ENCODE measurements at places on chromosomes 4 and X.
A peak's percentile ranks its signal among the peaks of the same experiment; 100 is the strongest.

- DNase-seq, result no peak
Observed at GRCh38 chrX:153688506-153688905, 780 bp downstream of the SLC6A8 start.

DNA sequence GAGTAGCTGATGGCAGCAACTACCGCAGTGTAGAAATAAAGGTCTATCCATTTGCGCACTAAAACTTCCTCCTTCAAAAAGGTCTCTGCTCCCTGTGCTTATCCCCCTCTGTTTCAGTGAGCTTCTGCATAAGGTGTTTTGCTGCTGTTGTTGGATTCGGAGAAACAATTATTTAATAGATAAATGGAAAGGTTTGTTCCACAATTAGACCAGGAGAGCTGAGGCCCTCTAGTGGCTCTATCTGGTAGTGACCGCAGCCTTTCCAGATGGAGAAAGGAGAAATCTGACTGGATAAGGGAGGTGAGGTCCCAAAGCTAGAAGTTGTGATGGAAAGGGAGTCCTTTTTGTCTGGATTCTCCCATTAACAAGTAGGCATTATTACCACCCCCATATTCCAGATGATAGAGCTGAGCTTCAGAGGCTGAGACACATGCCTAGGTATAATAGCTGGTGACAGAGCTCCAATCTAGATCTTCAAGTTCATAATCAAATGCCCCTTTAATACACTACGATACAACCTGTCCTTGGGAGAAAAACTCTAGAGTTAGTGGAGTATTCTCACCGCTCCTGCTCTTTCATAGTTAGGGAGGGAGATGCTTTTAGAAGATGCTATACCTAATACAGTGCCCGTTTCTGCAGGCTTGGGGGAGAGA is 5.1 kb upstream of the GABRQ start:
- no peak for DNase-seq

- DNase-seq, result no peak
Observed at GRCh38 chrX:41240509-41240908, 93.5 kb upstream of the DDX3X start.

GRCh38 chr4:154779362-154779947 is 1.6 kb upstream of the RBM46 start:
- peak; percentile 15 for DNase-seq

DNA sequence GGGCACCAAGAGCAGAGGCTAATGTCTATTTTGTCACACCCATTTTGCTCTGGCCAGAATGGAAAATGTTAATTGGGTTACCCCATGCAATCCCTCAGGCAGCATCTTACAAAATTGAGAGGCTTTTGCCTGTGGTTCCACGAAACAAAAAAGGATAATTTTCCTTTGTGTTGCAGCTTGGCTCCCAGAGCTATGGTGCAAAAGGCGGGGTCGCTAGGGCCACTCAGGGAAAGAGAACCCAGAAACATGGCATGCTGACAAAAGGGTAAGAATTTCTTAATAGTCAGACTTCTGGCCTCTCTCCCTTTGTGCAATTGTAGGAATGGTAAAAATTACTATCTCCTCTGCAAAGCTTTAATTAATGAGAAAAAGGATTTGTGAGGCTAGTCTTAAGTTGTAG is 119.6 kb upstream of the BANK1 start:
- DNase-seq, result no peak

- DNase-seq, result no peak
Observed at GRCh38 chrX:52271206-52271605, 86.5 kb downstream of the MAGED4 start.

GRCh38 chr4:8916351-8916885 is 44.8 kb upstream of the HMX1 start:
- no peak for DNase-seq

DNA sequence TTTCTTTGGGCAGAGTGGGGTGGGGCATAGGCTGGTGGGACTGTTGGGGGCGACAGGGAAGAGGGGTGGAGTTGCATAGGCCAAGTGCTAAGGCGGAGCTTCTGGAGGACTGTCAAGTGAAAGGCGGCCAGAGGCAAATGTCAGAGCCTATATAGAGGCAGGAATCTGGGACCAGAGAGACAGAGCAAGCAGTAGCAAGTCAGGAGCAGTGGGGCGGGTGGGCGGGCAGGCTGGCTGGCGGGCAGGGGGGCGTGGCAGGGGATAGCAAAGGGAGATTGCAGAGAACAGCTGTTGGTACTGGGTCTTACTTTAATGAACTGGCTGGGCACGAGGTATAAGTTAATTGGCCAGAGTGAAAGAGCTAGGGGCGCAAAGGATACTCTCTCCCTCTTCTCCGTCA is 89.8 kb downstream of the RTL9 start:
- DNase-seq, result no peak

DNA sequence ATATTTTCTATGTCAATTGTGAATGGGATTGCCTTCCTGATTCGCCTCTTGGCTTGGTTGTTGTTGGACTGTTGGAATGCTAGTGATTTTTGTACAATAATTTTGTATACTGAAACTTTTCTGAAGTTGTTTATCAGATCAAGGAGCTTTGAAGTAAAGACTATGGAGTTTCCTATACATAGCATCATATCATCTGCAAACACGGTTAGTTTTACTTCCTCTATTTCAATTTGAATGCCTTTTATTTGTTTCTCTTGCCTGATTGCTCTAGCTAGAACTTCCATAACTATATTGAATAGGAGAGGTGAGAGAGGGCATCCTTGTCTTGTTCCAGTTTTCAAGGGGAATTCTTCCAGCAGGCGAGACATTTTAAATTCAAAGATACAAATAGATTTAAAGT is 226.5 kb downstream of the FBXO8 start:
- DNase-seq, result no peak

- no peak for DNase-seq
Observed at GRCh38 chr4:1669850-1670249, 14.3 kb downstream of the FAM53A start.

- no peak for DNase-seq
Observed at GRCh38 chrX:31318866-31319265, 247.0 kb upstream of the FTHL17 start.

- no peak for DNase-seq
Observed at GRCh38 chr4:151766691-151767090, 5.9 kb upstream of the GATB start.

DNA sequence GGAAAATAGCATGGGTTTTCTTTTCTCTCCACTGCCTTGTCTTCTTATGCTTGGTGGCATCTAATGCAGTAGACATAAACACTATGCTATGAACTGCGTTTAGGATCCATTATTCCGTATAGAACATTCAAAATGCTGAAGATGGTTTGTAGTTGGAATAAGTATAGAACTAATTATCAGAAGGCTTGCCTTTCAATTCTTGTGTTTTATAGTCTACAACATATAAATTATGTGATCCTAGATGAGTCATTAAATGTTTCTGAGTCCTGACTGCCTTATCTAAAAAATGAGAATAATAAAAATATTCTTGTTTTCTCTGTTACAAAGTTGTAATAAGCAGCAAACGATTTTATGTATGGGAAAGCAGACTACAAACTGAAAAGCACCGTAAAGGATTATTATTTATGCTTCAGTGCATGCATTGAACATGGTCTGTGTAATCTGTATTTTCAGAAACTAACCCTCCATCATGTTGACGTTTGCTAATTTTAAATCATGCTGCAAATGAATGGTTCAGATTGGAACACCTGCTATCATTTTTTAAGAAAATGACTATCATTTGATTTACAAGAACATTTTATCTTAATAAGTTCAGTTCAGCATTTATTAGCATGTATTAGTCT is 335.9 kb upstream of the AADAT start:
- DNase-seq, result no peak

- DNase-seq, result no peak
Observed at GRCh38 chr4:26086621-26087441, 172.8 kb downstream of the SMIM20 start.

GRCh38 chrX:105098812-105099211 is 121.7 kb downstream of the TEX13A start:
- DNase-seq, result no peak

GRCh38 chrX:45849261-45849862 is 648.7 kb upstream of the DIPK2B start:
- peak; percentile 25 for DNase-seq

DNA sequence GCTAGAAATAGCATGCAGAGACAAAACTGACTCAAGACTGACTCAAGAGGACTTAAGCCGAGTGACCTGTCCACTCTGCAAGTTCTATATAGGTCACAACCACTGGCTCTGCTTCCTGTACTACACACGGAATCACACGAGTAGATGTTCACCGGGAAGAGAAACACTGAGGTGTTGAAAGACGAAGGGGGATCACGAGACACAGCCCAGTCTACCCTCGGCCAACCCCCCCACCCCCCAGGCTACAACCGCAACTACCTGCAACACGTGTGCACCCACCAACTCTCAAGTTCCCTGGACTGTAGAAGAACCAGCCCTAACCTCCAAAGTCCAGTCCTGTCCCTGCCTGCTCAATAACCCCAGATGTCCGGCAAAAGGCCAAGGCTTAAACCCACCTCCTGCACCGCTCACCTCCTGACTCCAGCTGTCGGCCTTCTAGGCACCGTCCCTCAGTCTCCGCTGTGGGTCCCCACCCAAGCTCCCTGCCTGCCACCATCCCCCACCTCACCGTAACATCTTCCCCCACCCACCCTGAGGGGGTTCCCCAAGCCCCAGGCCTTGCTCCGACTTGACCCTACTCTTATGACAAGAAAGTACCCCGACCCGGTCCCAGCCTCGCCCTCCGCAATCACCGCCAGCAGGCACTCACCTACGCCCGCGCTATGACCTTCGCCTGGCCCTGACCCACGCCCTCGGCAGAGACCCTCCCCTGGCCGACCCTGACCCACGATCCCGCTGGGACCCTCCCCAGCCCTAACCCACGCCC is 739 bp downstream of the GAK start:
- no peak for DNase-seq

DNA sequence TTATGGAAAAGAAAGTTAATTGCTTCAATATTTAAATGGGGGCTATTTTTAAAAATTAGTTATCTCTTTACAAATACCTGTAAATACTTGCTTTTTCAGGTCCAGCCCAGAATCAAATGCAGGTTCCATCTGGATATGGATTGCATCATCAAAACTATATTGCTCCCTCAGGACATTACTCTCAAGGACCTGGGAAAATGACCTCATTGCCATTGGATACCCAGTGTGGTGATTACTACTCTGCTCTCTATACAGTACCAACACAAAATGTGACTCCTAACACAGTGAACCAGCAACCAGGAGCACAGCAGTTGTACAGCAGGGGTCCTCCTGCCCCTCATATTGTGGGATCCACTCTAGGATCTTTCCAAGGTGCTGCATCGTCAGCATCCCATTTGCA is 29.2 kb downstream of the SEC24B start:
- no peak for DNase-seq
